Activated T-cell treated with anti-CD3 and anti-CD28 coated beads, Interleukin-2, amount 50 U/mL, for 1 hour (primary cell): ENCODE measurements at places on chromosomes 5 and 9.

- no peak for DNase-seq
These were observed 27.0 kb downstream of the SPINK5 start for GRCh38 chr5:148090773-148091250.

GRCh38 chr5:61319388-61320146 is 12.5 kb upstream of the ZSWIM6 start:
- DNase-seq = no peak

DNA sequence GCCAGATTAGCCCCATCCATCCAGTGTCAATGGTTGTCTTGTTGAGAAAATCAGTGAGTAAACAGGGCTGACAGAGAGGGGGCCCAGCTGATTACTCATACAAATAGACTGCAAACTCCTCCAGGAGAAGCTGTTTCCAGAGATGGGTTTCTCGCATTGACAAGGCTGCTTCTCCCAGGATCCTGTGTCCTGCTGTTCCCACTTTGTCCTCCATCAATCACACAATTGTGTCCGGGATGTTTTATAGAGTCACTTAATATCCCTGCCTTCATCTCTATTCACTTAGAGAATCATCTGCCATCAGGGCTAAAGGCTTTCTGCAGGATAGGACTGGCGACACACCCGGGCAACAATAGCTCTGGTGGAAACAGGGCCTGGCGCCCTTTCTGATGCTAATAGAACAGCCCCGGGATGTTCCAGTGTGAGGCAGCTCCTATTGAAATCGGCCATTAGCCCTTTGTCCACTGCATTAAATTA is 71.7 kb upstream of the TBCA start:
- no peak for DNase-seq

DNA sequence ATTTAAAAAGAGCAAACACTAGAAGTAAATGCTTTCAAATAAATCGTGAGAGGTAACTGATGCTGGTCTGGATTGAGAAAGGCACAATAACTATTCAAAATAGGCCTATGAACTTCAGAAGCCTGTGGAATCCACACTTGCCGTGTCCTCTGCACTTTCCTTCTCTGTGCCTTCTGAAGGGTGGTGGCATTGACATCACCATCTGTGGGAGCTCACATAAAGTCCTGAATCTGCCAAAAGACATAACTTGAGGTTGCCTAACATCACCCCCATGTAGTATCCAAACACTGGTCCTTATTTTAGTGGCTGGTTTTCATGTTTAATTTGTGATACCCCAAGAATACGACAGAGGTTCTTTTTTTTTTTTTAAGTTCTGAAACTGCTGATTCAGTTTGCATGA is 59.8 kb downstream of the IRF1 start:
- DNase-seq = peak; percentile 1

DNA sequence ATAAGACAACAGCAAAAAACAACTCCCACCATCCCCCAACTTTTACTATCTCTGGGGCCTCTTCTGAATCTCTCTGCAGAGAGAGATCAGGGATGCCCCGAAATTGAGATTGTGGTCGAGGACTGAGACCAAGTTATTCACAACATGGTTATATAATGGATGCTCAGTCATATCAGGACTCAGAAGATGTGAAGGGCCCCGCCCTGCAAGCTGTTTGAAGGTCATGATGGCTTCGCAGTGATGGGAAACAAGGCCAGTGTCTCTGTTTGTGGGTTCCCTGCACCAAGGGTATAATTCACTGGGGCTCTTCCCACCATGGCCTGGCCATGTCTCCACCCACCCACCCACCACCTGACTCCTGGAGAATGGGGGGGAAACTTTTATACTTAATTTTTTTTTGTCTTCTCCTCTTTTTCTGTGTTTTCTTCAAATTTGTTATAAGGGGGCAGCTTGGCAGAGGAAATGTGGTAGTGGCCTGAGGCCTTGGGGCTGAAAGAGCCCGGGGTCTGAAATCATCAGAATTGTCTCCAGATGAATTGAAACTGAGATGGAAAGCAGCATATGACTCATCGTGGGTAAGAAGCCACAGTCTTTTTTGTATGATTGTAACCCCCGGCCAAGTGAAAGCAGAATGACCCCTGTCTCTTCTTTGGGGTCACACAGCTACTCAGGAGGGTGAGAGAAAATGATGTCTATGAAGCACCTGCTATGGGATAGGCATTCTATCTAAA is 15.0 kb upstream of the TEX48 start:
- no peak for DNase-seq

- no peak for DNase-seq
These were observed 251.8 kb upstream of the DMRT1 start for GRCh38 chr9:589723-590122.

- DNase-seq = no peak
These were observed 23.3 kb downstream of the HMHB1 start for GRCh38 chr5:143835251-143835650.

DNA sequence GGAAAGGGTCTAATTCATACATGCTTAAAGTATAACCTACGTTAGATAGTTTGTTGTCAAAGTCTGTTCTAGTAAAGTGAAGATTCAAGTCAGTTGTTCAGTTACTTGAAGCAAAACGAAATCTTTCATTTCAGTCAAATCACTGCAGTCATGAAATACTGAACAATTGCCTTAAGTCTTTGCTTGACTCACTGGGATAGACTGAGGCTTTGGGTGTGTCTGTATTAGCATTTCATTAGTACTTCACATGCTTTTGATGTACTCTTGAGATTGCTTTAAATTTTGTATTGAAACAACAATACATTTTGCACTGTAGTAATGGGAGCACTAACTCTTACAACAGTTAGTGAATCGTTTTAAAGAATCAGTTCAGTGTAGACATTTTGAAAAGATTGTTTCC is 4.0 kb upstream of the CMYA5 start:
- DNase-seq = no peak
